Activated CD8-positive, alpha-beta memory T cell treated with anti-CD3 and anti-CD28 coated beads for 48 hours (primary cell): ENCODE measurements at places on chromosomes 7 and 10.

DNA sequence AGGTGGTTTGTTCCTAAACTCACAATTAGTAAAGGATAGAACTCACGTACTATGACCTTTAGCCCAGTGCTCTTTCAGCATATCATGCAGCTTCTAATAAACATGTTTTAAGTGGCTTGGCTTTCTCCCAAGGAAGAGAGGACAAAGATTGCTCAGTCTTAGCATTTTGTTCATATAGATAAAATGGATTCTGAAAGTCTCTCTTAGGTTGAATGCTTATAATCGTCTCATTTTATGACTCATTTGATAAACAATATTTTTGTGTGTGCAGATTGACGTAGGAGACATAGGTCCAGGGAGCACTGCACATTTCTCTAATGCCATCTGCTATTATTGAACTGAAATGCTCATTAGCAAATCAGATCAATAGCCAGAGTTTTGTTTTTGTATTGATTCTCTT lies 44.8 kb downstream of the GNAT3 start:
- no peak for DNase-seq

DNA sequence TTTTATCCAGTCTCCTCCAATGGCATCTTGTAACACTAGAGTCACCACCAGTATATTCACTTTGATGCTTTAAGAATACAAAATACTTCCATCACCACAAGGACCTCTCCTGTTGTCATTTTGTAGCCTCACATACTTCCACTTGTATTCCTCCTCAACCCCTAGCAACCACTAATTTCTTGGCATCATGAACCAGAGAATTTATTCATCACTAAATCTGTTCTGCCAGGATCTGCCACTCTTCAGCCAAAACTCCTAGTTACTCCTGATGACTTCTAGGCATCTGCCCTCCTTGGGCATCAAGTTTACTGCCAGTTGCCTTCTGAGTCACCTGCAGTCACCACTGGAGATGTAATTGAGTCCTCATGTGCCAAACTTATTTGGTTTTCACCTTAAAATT lies 906.8 kb downstream of the CNTNAP2 start:
- no peak for DNase-seq

GRCh38 chr7:105024734-105025133 lies 10.7 kb downstream of the KMT2E start:
- no peak for DNase-seq

- no peak for DNase-seq
These were observed 47.3 kb downstream of the C10orf105 start for GRCh38 chr10:71671994-71672946.

DNA sequence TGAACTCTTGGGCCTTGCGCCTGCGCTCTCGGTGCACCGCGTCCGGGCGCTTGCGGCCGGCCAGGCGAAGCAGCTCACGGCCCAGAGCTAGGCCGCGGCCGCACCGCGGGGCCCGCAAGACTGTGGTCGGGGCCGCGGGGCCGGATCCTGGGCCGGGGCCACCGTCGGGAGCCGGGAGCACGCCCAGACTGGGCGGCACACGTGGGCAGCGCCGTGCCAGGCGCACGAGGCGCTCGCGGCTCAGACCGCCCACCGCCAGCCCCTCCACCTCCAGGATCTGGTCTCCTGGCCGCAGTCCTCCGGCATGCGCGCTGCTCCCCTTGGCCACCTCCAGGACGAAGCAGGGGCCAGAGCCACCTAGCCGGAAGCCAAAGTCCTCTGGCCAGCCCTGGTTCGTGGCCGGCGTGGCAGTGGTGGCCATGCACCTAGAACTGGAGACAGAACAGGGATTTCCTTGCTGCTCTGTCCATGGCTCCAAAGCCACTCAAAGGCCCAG lies at the start of gene GRID2IP:
TSS of gene GRID2IP (minus strand) at position 446 of the 496 bp plus-strand sequence. CDS start at position 421, 25 bp downstream.
- no peak for DNase-seq

GRCh38 chr7:114787556-114787955 lies 134.3 kb upstream of the MDFIC start:
- no peak for DNase-seq

DNA sequence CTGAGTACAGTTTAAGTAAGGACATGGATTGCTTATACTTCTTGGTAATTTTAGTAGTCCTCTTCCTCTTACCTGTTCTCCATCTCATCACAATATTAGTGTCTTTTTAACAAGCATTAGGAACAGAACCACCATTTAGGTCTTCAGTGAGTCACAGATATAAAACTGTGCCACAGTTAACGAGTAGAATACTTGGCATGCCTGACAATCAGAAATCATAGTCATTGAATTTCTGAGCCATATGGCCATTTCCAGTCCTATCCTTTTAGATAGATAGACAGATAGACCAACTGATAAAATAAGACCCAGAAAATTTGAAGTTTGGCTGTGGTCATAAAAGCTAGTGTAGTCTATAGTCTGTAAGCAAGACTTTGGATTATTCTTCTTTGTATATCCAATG lies 71.1 kb downstream of the GBF1 start:
- no peak for DNase-seq

DNA sequence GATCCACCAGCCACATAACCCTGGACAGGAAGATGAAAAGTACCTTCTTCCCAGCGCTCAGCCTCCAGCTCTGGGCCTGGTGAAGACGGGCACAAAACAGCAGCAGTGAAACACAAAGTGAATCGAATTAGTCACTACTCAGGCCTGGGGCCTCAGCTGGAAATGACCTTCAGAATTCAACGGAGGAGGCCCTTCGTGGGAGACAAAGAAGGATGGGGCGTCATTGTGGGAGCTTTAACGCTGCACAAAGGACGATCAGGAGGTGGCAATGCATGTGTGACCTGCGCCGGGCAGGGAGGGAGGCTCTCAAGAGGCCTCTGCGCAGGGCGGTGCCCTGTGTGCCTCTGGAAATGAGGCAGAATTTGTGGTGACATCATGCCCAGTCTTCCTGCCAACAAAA lies 161.9 kb downstream of the DNAJB6 start:
- no peak for DNase-seq

GRCh38 chr7:133501771-133502170 lies 248.9 kb downstream of the EXOC4 start:
- no peak for DNase-seq
